ENCODE measurements at places on chromosomes 7 and 10.

DNA sequence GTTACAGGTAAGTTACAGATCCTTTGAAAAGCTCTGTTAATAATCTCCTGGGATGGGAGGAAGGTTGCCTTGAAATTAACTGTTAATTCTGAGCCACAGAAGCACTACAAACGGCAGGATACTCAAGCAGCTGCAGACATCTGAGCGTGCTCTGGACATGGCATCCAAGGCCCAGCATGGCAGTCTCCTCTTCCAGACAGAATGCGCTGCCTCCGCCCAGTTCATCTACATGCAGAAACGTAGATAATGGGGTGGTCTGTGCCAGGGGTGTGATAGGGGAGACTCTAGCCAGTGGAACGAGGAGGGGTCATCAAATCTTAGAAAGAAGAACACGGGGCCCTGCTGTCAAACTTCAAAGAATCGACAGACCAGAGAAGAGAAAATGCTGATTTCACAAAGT, 13.8 kb downstream of the VIPR2 start:
- no peak for DNase-seq

DNA sequence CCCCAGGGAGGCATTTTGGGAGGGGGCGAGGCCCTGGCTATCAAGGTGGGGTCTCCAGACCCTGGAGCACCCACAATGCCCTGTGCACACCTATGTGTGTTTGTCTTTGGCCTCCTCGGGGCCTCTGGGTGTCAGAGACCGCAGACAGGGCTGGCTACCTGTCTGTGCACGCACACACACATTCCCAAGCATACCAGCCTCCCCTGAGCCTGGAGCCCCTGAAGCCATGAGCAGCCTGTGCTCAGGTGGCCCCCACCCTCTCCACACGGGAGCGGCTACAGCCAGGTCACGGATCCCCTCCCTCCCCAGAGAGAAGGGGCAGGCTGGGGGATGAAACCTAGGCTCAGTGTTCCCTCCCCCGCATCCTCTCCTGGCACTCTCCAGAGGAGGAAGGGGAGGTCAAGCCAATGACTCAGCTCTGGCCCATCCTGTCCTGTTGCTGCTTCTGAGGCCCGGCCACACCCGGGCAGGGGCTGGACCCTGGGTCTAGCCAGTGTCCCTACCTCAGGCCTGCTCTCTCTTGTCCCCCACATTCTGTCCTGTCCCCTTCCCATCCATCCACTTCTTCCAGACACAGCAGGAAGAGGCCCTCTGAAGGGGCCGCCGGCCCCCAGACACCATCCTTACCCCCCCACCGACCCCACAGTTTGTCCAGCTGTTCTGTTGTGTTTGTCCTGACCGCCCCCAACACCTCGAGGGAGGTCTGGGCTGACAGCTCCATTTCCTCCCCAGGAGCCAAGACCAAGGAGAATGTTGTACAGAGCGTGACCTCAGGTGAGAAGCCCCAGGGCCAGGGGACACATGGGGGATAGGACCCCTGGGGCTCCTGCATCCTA, 720 bp downstream of the SNCG start:
- no peak for DNase-seq

DNA sequence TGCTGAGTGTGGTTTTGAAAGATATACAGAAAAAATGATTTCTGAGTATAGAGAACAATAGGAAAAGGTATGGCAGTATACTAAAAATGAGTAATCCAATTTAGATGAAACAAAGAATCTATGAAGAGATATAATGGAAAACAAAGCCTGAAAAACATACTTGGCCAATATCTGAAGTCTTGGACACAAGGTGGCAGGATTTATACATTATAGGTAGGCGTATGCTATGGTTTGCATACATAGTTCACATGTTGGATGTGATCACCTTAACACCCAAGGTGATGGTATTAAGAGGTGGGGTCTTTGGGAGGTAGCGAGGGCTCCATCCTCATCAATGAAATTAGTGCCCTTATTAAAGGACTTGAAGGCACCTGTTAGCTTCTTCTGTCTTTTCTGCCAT, 34.5 kb upstream of the BPGM start:
- DNase-seq = no peak

- DNase-seq = no peak
Measured at GRCh38 chr10:24469993-24470392, 253.7 kb downstream of the ARHGAP21 start.

GRCh38 chr7:46035166-46035565, 114.1 kb upstream of the IGFBP3 start:
- no peak for DNase-seq

- DNase-seq = no peak
Measured at GRCh38 chr7:99325001-99325493, 651 bp upstream of the ARPC1A start.

DNA sequence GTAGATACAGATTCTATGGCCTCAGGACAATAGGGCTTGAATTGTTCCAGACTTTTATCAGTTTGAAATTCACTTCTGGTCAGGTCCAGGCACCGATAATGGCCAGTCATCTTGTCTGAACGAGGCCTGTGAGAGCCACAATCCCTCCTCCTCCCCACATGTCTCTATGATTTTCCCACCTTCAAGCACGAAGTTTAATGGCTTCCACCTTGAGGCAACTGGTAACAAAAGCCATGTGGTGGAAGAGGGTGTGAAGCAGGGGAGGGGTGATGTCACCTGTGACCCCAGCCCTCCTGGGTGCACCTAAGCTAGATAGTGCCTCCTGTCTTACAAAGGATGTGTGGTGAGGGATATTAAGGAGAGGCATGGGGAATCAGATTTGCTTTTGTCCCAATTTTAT, 89.2 kb downstream of the PCGF5 start:
- no peak for DNase-seq

GRCh38 chr7:104838537-104839299, 175.3 kb upstream of the KMT2E start:
- DNase-seq = no peak

DNA sequence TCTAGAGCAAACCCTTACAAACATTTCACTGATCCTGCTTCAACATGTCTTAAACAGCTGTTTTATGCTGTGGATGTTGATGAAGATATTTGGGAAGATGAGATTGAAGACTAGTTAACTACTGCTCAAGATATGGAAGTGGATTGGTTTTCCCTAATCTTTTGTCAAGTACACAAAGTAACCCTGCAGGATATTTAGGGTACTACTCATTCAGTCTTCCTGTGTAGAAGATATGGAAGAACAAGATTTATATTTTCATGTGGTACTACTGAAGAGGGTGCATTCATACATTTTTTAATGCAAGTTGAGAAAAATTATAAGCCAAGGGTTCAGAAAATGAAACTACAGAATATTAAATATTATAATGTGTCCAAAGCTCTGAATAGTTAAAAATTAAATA, 18.3 kb upstream of the TMEM140 start:
- no peak for DNase-seq

- no peak for DNase-seq
Measured at GRCh38 chr10:47372726-47373125, 11.4 kb downstream of the ZNF488 start.

- no peak for DNase-seq
Measured at GRCh38 chr10:16425449-16425848, 11.4 kb upstream of the PTER start.

GRCh38 chr10:96721207-96721572, 876 bp upstream of the PIK3AP1 start:
- DNase-seq = peak; percentile 39

DNA sequence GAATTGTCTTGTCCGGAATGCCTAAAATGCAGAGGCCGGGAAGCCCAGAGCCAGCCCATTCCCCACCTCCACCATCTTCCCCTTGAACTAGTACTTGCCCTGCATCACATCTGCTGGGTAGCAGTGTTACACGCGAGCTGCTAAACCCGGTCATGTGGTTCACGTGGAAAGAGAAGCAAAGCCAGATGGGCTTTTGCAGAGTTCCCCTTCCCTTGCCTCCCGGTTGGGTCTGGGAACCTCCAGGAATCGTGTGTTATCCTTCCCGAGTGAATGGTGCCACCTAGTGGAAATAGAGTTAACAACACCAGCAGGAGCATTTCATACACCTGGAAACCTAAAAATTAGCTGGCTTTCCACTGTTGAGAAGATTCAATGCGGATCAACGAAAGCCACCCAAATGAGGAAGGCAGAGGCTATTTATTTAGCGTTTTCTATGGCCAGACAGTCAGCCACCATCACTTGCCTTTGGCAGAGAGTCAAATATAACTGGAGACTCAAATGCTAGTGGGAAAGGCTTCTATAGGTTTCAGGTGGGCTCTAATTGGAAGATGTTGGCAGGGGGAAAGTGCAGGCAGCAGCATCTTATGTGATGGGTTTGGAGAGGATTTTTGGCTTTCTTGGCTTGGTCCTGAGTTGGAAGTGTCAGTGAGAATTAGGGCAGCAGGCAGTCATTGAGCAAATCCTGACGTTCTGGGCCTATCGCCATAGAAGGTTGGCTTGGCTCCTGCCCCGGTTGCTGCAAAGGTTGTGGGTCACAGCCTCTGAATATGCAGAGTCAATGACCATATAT, 12.9 kb upstream of the DENND2A start:
- DNase-seq = peak; percentile 76

DNA sequence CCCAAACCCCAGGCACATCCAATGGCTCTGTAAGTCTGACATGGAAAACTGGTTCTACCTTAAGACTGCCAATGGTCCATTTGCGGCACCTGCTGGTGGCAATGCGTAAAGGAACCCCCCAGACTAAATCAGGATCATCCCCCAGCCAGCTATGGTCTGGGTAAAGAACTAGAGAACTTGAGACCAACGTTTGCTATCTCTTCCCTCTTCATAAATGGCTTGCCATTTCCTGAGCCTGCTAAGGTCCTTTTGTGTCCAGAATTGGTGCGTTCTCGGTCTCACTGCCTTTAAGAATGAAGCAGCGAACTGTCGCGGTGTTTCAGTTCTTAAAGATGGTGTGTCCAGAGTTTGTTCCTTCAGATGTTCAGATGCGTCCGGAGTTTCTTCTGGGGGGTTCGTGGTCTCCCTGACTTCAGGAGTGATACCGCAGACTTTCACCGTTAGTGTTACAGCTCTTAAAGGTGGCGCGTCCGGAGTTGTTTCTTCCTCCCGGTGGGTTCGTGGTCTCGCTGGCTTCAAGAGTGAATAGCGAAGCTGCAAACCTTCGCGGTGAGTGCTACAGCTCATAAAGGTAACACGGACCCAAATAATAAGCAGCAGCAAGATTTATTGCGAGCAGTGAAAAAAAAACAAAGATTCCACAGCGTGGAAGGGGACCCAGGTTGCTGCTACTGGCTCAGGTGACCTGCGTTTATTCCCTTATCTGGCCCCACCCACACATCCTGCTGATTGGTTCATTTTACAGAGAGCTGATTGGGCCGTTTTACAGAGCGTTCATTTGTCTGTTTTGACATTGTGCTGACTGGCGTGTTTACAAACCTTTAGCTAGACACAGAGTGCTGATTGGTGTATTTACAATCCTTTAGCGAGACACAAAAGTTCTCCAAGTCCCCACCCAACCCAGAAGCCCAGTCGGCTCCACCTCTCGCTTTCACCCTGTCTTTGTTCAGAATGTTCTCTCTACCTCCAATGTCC, 95.4 kb downstream of the ELMO1 start:
- DNase-seq = no peak

DNA sequence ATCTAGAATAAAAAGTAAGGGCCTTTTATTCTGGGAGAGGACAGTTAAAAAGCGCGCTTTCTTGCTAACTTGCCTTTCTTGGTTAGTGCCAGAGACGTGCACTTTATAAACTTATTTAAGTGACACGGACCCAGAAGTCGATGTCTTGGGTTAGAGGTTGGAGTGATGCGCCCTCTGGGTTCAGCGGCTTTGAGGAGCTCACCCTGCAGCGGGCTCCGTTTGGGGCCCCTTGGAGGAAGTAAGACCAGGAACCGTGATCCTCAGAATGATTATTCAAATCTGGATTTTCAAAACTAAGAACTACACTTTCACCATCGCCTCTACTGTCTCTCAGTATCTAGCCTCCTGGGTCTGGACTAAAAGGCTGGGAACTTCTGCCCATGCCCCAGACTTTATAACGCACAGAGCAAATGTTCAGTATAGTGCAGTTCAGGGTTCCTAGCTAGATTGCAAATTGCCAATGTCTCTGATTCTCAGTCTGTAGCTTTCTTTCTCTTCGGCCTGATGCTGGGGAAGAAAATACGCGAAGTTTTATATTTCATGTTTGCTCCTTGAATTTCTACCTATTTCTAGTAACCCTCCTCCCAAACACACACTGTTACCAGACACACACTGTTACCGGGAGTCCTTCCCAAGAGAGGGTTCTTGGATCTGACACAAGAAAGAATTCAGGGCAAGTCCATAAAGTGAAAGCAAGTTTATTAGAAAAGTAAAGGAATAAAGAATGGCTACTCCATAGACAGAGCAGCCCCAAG, 18.6 kb upstream of the SMO start:
- DNase-seq = no peak

DNA sequence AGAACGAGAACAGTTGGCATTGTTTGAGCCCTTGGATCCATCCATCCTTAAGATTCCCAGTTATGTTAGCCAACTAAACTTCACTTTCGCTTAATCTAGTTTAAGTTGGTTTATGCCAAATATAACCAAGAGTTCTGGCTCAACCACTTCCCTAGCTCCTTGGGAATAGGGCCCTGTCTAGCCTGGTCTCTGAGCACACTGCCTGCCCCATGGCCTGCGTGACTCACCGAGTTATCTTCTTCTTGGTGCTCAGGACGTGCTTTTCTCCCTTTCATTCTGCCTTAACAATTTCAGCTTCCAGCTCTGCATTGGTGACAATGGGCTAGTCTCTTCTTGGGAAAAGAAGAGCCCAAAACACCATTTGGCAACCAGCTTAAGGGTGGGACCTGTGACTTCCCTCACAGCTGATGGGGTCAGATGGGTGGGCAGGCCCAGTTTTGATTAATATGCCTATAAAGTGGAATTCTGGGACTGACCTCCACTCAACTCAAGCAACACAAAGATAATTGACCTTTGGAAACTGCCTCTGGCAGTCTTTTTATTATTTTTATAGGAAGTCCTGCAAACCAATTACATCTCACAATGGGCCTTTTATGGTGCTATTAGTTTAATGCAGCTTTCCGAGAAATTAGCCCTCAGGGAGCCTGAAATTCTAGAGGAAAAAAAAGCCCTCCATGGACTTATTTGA, 126.4 kb downstream of the CFAP58 start:
- no peak for DNase-seq

- DNase-seq = no peak
Measured at GRCh38 chr7:2175514-2175913, 57.2 kb downstream of the MAD1L1 start.

DNA sequence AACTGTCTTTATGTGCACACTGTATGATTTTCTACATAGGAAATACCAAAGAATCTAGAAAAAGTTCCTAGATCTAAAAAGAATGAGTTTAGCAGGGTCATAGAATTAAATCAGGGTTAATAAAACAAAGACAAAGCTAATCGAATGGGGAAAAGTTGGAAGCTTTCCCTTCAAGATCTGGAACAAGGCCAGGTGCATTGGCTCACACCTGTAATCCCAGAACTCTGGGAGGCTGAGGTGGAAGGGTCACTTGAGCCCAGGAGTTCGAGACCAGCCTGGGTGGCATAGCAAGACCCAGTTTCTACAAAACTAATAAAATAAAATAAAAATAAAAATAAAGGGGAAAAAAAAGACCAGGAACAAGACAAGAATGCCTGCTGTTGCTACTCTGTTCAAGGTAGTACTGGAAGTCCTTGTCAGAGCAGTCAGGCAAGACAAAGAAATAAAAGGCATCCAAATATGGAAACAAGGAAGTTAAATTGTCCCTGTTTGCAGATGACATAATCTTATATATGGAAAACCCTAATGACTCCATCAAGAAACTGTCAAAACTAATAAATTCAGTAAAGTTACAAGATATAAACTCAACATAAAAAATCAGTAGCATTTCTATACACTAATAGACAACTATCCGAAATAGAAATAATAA, 76.1 kb upstream of the RHEB start:
- no peak for DNase-seq

- peak; percentile 23 for DNase-seq
Measured at GRCh38 chr10:67853512-67853911, 15.5 kb upstream of the DNAJC12 start.
